ENCODE measurements at places on chromosomes 6 and 20. TPM values are rescaled to one million over a fixed set of nuclear protein-coding genes. Genes with fewer than 3 reads are reported as not detected.

The COL11A2 gene
- 0.38 TPM for total RNA-seq

DNA sequence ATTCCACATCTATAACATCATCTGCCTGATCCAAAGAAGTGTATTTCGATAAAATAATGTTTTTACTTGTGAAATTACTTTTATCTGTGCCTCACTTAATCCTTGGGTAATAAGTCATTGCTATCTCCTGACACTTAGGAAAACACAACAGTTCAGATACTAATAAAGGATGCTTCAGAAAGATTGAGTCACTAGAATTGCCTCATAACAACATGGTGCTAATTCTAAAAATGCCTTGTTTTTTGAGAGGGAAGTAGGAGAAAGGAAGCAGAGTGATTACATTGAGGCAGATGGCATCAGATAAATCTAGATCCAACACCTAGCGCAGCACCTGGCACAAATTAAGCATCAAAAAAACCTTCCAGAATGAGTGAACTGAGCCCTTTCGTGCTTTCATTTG, 69.0 kb downstream of the NCOA7 start:
- no peak for DNase-seq

DNA sequence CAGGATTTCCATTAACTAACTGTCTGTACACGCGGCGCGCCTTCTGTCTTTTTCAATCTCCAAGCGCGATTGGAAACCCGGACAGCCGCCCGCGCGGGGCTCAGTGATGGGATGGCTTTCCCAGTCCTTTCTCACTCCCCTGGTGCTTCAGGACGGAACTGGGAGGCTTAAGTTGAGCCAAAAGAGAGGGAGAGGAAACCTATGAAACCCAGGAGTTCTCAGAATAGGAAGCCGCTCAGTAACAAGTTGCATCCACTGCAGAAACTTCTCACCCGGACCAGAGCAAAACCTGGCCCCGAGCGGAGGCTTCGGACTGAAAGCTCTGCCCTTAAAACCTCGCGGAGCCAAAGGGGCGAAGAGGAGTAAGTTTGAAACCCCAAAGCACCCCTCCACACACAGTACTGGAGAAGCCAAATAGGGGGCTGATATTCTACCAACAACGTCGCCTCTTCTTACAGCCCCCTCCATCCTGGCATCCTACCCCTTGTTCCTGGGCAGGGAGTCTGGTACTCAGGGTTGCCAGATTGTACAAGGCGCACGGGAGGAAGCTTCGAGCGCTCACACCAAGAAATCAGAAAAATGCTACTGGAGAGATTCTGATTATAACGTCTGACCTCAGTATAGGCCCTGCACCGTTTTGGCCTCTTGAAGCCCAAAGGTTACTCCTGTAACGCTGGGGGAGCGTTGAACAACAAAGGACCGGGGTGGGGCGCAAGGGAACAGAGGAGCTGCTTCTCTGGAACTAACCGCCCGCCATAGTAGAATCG, 906 bp upstream of the COL12A1 start:
- no peak for DNase-seq

The PPP1R14C gene
- total RNA-seq, result 27.8 TPM
